ENCODE measurements at places on chromosomes 7 and 10.

DNA sequence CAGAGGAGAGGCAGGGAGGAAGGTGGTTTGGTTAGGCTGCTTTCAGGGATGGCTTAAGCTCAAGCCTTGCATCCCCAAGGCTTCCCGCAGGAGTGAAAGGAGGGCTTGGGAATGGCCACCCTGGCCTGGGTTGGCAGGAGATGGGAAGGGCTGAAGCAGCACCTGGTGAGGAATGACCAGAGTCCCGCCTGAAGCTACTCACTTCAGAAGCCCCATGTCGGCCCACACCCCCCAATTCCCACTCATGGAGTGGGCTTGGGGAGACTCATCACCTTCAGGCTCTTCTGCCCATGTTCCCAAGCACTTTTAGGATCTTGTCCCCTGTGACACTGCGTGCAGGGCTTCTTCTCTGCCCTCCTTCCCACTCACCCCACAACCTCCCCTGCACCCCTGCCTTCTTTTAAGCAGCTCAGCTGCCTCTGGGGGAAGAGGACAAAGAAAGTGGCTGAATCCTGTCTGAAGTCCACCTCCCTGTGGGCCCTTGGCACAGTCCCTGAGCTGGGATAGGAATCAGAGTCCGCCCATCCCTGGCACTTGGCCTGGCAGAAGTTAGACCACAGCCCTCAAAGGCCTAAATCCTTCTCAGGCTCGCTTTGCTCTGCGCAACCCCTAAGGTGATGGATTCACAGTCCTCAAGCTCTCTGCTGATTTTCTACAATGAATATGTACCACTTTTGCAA lies 16.5 kb downstream of the RGR start:
- no peak for DNase-seq

DNA sequence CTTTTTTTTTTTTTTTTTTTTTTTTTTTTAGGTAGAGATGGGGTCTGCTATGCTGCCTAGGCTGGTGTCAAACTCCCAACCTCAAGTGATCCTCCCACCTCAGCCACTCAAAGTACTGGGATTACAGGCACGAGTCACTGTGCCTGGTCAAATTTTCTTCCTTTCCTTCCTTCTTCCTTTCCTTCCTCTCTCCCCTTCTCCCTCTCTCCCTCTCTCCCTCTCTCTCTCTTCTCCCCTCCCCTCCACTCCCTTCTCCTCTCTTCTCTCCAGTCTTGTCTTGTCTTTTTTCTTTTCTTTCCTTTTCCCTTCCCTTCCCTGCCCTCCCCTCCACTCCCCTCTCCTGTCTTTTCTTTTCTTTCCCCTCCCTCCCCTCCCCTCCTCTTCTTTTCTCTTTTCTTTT lies 7.2 kb upstream of the MLXIPL start:
- no peak for DNase-seq

- DNase-seq: no peak
These were observed 199.0 kb downstream of the PTEN start for GRCh38 chr10:88062385-88062784.

DNA sequence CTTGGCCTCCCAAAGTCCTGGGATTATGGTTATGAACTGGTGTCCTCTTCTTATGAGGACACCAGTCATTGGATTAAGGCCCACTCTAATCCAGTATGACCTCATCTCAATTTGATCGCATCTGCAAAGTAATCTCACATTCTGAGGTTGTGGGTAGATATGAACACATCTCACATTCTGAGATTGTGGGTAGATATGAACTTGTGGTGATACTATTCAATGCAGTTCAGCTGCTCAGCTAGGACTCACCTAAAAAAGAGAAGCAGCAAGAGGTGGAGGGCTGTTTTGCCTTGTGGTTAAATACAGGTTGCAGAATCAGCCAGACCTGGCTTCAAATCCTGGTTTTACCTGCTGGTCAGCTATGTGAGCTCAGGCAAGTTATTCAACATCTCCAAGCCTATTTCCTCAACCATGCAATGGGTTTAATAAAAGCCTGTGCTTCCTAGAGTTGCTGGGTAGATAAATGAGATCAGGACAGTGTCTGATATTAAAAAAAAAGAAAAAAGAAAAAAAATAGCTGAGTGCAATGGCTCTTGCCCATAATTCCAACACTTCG lies 8.5 kb upstream of the BAG3 start:
- DNase-seq: no peak

GRCh38 chr7:142740786-142741185 lies 8.5 kb upstream of the PRSS1 start:
- DNase-seq: no peak

GRCh38 chr10:120998251-120998650 lies 147.1 kb downstream of the WDR11 start:
- DNase-seq: no peak

GRCh38 chr7:88477976-88478375 lies 171.3 kb upstream of the STEAP4 start:
- no peak for DNase-seq

DNA sequence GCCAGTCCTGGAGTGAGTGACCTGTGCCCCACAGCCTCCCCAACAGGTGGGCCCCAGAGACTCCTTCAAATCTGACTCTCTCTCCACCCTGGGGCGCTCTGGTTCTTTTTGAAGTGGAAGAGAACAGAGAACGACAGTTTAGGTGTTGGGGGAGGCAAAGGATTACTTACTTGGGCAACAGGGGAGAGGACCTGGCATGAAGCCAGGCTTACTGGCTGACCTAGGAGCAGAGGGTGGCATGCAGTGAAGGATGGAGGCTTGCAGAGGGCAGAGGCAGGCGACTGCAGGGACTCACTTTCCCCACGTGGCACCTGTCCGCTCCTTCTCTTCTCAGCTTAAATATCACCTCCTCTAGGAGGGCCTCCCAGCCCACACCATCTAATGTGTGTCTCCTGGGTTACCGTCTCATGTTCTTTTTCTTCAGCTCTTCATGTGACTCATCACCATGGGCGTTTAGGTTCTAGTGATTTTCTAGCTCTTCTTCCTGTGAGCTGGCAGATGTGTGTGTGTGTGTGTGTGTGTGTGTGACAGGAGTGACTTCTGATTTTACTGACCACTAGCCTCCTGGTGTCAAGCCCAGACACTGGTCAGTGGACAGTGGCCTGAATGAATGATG lies 15.5 kb downstream of the LZTS2 start:
- DNase-seq: no peak

- DNase-seq: no peak
These were observed 17.6 kb upstream of the ORAI2 start for GRCh38 chr7:102415685-102416225.

DNA sequence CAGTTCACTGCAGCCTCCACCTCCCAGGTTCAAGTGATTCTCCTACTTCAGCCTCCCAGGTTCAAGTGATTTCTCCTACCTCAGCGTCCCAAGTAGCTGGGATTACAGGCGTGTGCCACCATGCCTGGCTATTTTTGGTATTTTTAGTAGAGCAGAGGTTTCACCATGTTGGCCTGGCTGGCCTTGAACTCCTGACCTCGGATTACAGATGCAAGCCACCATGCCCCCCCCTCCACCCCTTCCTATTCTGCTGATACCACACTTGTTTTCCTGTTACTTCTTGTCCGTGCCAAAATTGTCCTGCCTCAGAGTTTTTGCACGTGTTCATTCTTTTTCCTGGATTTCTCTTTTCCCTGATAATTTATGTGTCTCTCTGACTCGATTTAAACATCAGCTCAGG lies 62.5 kb downstream of the R3HCC1L start:
- no peak for DNase-seq

DNA sequence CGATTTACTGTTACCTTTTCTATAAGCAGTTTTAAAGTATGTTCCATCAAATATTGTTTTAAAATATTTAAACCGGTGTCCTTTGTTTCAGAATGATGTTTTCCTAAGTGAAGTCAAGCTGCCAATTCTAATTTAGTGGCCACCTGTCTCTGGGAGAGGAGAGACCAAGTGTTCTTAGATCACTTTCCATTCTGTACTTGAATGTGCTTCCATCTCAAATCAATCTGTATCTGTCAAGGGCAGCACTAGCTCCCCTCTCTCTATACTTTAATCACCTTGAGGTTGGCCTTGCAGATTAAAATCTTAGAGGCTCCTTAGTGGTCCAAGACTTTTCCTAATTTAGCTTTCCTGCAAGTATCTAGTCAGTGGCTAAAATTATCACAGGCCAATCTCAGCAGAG lies 49.6 kb downstream of the LGI1 start:
- DNase-seq: no peak

DNA sequence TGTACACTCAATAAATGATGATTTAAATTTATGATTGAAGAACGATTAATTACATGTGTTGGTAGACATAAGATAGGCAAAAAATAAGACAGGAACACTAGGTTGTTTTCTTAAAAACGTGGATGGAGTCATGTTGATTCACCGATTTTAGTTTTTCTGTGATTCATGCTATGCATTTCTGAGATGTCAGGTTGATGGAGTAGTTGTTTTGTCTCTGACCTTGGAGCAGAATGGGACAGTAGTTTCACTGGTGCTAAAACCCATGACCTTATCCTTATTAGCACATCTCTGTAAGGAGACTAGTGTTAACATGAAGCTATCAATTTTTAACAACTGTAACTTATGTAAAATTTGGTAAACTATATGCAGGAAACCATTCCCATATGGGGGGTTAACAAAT lies 611.6 kb upstream of the FZD8 start:
- DNase-seq: no peak

- DNase-seq: no peak
These were observed 40.0 kb downstream of the CLIP2 start for GRCh38 chr7:74329225-74329624.

DNA sequence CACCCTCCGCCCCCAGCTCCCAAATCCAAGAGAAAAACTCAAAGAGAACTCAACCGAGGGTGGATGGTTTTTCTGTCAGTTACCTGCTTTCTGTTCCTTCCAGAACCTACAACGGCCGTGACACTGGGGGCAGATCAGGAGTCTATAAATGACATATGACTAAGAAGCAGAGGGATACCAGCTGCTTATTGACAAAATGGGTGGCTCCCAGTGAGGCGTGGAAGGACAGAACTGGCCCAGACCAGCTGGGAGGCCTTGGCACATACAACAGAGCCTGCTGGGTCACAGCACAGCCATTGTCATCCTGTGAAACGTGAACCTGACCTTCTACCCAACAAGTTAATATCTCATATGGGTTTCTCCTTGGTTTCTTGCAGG lies 84.3 kb upstream of the ADRB1 start:
- DNase-seq: no peak

DNA sequence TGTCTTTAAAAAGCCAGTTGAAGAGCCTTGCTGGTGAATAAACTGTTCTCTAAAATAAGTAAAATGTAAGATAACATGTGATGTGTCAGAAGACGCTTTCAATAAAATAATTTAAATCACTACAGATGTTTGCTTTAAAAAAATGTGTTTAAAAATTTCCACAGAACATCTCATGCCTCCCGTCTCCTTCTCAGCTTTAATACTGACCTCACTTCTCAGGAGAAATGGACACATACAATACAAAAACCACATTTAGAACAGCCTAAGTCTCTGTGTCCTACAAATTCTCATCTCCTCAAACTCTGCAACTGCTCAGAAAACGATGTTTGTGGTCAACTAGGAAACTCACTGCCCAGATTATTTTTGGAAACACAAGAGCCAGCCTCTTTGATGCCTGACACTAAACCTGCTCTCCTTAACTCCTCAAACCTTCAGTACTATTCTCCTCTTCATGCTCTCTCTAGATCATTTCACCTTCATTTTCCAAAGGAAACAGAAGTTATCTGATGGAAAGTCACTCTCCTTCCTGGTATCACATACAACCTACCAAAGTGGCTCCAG lies 120.3 kb downstream of the ZNF438 start:
- DNase-seq: no peak

DNA sequence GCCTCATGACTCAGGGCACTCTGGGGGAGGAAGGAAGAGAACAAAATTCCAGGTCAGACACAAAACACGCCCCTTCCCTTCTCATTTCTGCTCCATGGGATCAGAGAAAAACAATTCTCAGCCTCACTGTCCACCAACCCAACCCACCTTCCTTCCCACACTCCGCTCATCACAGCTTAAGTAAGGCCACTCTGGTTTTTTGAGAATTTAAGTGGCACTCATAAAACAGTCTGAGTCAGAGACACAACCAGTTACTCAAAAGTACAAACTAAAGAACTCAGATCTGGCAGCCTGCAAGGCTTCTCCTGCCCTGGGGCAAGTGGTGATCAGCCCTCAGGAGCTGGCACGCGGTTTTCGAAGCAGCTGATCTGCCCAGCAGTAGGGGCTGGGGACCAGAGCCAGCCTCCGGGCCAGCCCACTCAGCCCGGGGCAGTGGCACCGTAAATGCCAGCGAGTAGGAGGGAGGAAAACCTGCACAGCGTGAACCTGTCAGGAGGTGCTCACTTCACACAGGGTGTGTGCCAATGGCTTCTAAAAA lies 39.1 kb upstream of the ABLIM1 start:
- no peak for DNase-seq

DNA sequence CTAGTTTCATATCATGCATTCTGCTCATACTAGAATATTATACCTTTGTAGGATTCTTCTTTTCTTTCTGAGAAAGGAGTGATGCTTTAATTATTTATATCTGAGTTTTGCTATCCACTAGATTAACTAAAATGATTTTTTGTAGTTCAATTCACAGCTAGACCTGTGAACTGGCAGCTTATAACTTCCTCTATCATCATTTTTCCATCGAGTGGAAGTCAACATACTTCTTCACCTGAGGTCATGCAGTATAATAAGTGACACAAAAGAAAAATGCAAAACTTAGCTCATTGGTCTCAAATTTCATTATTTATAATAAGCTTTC lies 8.0 kb downstream of the LRRN3 start:
- DNase-seq: no peak

DNA sequence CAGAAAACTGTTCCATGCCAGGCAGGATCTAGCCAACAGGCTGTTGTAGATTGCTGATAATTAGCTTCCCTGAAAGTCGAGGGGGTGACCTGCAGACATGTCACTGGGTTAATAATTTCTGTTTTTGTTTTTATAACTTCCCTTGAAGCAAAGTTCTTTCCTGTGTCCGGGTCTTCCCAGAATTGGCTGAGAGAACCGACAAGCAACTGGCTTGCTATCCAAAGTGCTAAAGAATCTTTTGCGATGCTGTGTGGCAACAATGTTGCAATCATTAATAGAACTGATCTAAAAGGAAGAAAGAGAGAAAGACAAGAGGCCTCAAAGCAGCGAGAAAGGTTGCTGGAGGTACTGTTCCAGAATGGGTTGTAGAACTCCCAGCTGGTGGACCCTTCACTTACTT lies 132.1 kb upstream of the DPP6 start:
- DNase-seq: no peak

GRCh38 chr10:114664127-114664526 lies 6.1 kb upstream of the ABLIM1 start:
- DNase-seq: no peak

DNA sequence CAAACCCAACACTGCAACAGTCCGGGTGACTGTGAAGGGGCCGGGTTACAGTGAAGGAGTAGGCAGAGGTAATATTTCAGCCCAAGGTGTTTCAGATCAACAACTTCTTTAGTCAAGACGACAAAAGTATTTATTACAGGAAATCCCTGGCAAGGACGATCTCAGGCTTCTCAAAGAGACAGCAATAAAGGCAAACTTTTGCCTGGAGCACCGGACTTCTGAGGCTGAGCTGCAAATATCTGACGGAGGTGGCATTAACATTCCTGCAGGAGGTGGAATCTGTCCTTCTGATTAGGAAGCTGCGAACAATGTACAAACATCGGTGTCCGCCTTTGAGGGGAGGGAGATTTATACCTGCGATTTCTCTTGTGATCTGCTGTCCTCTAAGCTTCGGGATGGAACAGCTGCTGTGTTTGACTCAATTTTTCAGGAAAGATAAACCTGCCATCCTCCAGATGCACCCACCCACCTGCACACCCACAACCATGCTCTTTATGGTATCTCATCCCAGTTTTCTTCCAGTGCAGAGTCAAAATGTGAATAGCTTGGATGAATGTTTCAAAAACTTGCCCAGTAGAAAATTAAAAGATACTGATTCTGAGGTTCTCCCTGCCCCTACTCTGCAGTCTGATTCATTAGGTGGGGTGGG lies 32.1 kb downstream of the EMX2 start:
- DNase-seq: no peak

GRCh38 chr10:23280419-23281043 lies 64.1 kb downstream of the C10orf67 start:
- DNase-seq: no peak

Measured in KG1 (cell line).